ENCODE measurements at places on chromosomes 16 and 17. TPM values are rescaled to one million over a fixed set of nuclear protein-coding genes. Genes with fewer than 3 reads are reported as not detected.

DHRS7C gene
- total RNA-seq, result not detected

GINS2 gene
- 39.6 TPM for total RNA-seq

TERB1 gene
- not detected for total RNA-seq

RASD1 gene
- 1.4 TPM for total RNA-seq

CNGB1 gene
- not detected for total RNA-seq

RPL13 gene
- total RNA-seq, result 1,898 TPM

NXPH3 gene
- not detected for total RNA-seq

PRSS33 gene
- not detected for total RNA-seq

SALL1 gene
- total RNA-seq, result not detected

GDPD1 gene
- 2.1 TPM for total RNA-seq

CACNA1H gene
- 0.25 TPM for total RNA-seq

MYH8 gene
- total RNA-seq, result not detected

SPNS3 gene
- 5.3 TPM for total RNA-seq

SLC35G3 gene
- total RNA-seq, result not detected

MYOCD gene
- total RNA-seq, result not detected

MAF gene
- 67.6 TPM for total RNA-seq

FADS6 gene
- not detected for total RNA-seq

IL21R gene
- total RNA-seq, result 72.3 TPM

CNTD1 gene
- not detected for total RNA-seq

SHISA9 gene
- not detected for total RNA-seq

TPSG1 gene
- not detected for total RNA-seq

C16orf54 gene
- 61.6 TPM for total RNA-seq

SLC5A11 gene
- 0.29 TPM for total RNA-seq

MT1F gene
- total RNA-seq, result 25.2 TPM

SYNGR3 gene
- 20.8 TPM for total RNA-seq

NPIPA5 gene
- total RNA-seq, result 17.2 TPM

ARL5C gene
- total RNA-seq, result not detected

AMFR gene
- 50.3 TPM for total RNA-seq

AOC2 gene
- total RNA-seq, result 2.6 TPM

KRT33B gene
- not detected for total RNA-seq

HIC1 gene
- total RNA-seq, result 105 TPM

ZNF598 gene
- total RNA-seq, result 71.1 TPM

TBC1D16 gene
- 0.85 TPM for total RNA-seq

TBC1D3E gene
- total RNA-seq, result not detected

KRTAP1-1 gene
- total RNA-seq, result not detected

MYO19 gene
- total RNA-seq, result 105 TPM

GDPD3 gene
- 7.6 TPM for total RNA-seq

SPECC1 gene
- total RNA-seq, result 9.8 TPM

Measured in T-helper 1 cell treated with Interleukin-12 subunit alpha and Interleukin-12 subunit beta and Interleukin-4 antibody, amounts not matched to agents 30 ng/mL and 1 ng/mL, for 36 hours (primary cell).